ENCODE measurements at places on chromosomes 1 and 21.

DNA sequence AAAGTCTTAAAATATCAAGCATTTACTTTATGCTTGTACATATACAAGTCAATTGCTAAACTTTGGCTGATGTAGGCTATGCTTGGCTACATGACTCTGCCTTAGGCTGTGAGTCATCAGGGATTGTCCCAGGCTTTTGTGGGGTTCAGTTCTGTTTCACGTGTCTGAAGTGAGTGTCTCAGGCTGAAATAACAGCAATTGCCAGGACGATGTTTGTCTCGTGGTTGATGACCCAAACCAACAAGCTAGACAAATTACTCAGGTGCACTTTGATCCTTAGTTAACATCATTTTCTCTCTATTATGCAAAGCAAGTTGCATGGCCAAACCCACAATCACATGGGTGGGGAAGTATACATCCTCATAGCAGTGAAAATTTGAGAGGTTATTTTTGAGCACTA, 410.1 kb downstream of the BRINP3 start:
- DNase-seq = no peak

DNA sequence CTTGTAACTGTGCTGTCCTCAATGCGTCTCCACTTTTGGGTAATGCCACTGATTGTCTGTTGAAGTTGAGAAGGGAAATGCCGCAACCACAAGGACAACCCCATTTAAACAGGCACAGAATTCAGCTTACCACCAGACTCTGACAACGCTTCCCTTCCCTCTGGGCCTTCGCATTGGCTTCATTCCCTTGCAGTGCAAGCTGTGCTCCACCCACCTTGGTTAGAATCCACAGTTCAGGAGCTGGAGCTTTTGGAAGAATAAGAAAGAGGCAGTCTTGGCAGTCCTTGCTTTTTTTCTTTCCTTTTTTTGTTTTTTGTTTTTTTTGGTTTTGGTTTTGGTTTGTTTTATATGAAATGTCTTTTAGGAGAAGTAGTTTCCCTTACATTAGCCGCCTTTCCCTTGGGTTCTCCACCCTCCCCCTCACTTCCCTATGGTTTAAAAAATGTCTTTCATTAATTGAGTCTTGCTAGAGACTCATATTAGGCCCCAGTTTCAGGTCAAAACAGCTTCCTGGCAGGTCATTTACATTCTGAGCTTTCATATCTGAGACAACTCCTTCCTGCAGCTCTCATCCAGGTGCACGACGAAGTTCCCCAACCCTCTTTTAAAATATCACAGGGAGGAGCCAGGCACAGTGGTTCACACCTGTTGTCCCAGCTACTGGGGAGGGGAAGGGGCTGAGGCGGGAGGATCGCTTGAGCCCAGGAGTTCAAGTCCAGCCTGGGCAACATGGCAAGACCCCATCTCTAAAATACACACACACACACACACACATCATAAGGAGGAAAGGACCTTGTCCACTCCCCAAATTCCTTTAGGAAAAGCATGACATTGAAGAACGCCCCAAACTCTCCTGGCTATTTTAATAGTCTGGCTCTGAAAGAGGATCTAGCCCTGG, 20.7 kb upstream of the LAX1 start:
- no peak for DNase-seq

DNA sequence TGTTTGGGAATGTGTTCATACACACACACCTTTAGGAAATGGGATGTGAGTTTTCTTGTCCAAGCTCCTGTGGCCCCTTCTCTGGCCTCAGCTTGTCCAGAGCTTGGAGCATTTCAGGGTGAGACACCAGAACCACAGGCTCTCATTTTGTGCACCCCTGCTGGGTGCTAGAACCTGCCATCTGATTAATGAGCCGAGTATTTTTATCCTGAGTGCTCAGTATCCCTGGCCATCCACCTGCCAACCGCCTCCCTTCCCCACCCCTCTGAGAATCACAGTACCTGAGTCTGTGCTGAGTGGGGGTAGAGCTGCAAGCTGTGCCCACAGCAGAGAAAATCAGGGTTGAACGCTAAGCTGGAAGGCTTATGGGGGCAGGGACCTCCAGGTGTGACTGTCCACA, 1.4 kb downstream of the CASQ1 start:
- DNase-seq = no peak

DNA sequence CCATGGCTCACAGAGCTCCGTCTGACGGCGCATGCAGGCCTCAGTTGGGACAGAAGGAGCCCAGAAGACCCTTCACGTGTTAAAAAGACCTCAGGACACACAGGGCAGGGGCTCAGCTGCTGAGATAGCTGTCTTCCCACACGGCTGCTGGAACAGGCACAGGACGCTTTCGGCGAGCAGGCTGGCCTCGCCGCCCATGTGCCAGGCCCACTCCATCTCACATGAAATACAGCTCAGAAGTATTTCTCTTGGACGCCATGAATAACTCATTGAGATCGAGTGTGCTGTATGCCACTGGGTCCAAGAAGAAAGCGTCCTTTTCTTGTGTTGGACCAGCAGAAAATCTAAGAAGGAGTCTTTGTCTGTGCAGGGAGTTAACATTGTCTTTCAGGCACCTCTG, 69.6 kb downstream of the SIM2 start:
- DNase-seq = no peak

- no peak for DNase-seq
Measured at GRCh38 chr21:41884501-41885030, 5.4 kb upstream of the PRDM15 start.
